Activated T-helper 17 cell treated with anti-CD3 and anti-CD28 coated beads, Interleukin-2, amount 50 U/mL, for 72 hours (primary cell): ENCODE measurements at places on chromosomes 16 and 17. TPM values are rescaled to one million over a fixed set of nuclear protein-coding genes. Genes with fewer than 3 reads are reported as not detected.

DNA sequence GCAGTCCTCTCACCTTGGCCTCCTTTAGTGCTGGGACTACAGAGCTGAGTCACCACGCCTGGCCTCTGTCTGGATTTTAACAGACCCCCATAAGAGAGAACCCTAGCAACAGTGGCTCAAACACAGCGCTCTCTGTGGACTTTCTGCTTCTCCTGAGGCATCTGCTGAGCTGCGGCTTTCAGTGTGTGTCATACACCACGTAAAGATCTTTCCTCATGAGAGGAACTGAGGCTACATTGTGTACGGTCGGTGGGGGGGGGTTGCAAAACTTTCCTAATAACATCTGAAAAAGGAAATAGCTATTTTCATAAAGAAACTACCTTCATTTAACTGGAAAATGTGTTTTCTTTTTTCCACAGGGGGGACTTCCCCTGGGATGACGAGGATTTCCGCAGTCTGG lies 32.9 kb downstream of the DEF8 start:
- no peaks in the 10 kb centered on the region for H3K27me3 ChIP-seq
- H3K4me3 ChIP-seq: peak overlapping the region; percentile 46
- peak; percentile 91 for ATAC-seq
- peak overlapping the region; percentile 87 for H3K27ac ChIP-seq
- H3K36me3 ChIP-seq: peaks cover 92% of the 10 kb centered on the region

DNA sequence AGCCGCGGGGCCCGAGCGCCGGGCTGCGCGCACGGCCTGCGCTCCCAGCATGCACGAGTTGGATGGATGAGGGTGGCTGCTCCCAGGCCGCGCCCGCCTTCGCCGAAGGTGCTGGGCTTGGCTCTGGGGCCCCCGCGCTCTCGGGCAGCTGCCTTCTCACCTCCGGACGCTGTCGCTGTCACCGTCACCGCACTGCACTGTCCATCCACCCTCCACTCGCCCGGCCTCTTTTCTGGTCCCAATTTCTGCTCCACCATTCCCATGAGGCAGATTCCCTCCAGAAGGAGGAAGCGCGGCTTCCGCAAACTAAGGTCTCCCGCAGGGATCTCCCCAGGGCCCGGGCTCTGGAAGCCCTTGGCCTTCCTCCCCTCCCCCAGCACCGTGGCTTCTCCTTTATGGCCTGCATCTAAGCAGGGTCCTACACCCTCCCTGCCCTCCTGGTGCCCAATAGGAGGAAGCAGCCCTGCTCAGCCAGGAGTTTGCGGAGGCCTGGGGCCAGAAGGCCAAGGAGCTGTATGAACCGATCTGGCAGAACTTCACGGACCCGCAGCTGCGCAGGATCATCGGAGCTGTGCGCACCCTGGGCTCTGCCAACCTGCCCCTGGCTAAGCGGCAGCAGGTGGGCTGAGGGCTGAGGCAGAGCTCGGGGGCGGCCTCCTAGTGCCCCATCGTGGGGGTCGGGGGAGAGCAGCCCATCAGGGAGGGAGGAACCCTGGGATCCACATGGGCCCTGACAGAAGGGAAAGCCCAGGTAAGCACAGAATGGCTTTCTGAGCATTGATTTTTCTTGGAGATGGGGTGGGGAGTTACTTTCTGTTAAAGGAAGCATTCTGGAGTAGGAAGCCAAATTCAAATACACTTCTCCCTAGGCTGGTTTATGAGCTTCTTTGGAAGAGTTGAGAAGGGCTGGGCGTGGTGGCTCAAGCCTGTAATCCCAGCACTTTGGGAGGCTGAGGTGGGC lies 899 bp downstream of the ACE start:
- H3K4me3 ChIP-seq: peak overlapping the region; percentile 77
- peaks cover 5% of the 10 kb centered on the region for H3K4me1 ChIP-seq
- ATAC-seq: peak; percentile 25
- no peaks in the 10 kb centered on the region for H3K36me3 ChIP-seq
- no peaks in the 10 kb centered on the region for H3K27me3 ChIP-seq
- H3K27ac ChIP-seq: no peak overlapping the region

The PRSS53 gene
- 4.5 TPM for total RNA-seq

GRCh38 chr16:67811899-67812298 lies 5.2 kb downstream of the TSNAXIP1 start:
- H3K27me3 ChIP-seq: no peaks in the 10 kb centered on the region
- no peak for ATAC-seq
- no peaks in the 10 kb centered on the region for H3K36me3 ChIP-seq

DNA sequence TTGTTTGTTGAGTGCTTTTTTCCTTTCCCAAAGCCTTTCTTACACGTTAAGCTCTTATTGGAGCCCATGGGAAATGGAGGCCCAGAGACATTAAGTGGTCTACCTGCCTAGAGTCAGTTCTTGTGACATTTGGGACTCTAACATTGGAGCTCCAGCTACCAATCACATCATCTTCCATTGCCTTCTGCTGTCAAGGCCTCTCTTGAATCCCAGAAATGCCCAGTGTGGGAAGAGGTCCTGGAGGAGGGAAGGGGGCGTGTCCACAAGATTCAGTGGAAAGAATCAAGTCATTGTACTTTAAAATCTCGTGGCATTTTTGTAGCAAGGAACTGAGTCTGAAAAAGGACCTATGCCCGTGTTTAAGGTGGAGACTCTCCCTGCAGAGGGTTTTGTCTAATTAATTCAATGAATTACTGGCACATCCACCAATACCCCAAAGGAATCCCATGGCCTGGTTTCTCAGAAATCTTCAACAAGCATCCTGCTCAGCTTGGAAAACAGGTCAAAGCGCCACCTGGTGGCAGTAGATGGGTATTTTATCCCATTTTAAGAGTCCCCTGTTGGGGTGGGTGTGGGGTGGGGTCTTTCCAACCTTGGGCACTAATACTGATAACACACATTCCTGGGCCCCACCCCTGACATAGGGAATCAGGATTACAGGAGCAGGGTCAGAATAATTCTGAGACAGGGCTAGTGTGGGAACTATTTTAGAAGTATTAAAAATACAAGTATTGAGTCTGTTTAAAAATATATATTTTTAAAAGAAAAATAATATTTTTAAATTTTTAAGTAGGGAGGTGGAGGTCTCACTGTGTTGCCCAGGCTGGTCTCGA lies 24.6 kb downstream of the GPT2 start:
- peaks cover 14% of the 10 kb centered on the region for H3K36me3 ChIP-seq
- H3K27ac ChIP-seq: no peak overlapping the region
- H3K27me3 ChIP-seq: no peaks in the 10 kb centered on the region
- ATAC-seq: peak; percentile 61

GRCh38 chr17:73613271-73614233 lies 30.7 kb downstream of the SDK2 start:
- H3K36me3 ChIP-seq: no peaks in the 10 kb centered on the region
- no peaks in the 10 kb centered on the region for H3K4me1 ChIP-seq
- peaks cover 9% of the 10 kb centered on the region for H3K27me3 ChIP-seq
- no peak for ATAC-seq
- H3K27ac ChIP-seq: no peak overlapping the region
- no peak overlapping the region for H3K4me3 ChIP-seq

The WNK4 gene
- total RNA-seq: 0.41 TPM

- H3K4me1 ChIP-seq: peaks cover 6% of the 10 kb centered on the region
- peaks cover 17% of the 10 kb centered on the region for H3K36me3 ChIP-seq
- peaks cover 3% of the 10 kb centered on the region for H3K27me3 ChIP-seq
- no peak for ATAC-seq
- H3K27ac ChIP-seq: no peak overlapping the region
These were observed 3.9 kb upstream of the EFTUD2 start for GRCh38 chr17:44903012-44903685.

The RAB37 gene
- total RNA-seq: 2.5 TPM

DNA sequence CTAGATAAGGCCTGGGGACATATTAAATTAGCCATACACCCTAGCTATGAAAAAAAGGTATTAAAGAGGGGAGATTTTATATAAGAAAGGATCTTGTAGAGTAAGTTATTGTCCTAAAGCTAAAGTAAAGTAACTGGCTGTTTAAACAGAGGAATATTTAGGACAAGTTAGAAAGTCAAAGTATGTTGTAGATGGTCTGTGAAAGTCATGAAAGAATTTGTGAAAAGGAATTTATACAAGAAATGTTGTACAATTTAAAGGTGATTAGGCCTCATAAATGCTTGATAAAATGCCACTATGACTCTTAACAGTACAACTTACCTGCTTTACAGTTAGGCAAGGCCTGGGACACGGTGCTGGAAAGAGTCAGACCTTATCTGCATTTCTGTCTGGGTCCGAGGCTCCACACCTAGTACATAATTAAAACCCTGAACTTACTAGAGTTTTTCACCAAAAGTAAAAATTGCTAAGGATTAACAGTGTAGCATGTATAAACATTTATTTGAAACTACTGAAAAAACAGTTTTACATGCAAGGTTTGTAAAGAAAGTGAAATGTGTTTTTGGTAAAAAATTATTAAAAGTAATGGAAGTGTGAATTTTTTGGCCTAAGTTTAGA lies 445.3 kb upstream of the TOM1L1 start:
- H3K27me3 ChIP-seq: no peaks in the 10 kb centered on the region
- H3K4me1 ChIP-seq: no peaks in the 10 kb centered on the region
- no peak for ATAC-seq
- no peaks in the 10 kb centered on the region for H3K36me3 ChIP-seq
- H3K4me3 ChIP-seq: no peak overlapping the region
- no peak overlapping the region for H3K27ac ChIP-seq
